ENCODE measurements at places on chromosomes 7 and 10.
A peak's percentile ranks its signal among the peaks of the same experiment; 100 is the strongest.

DNA sequence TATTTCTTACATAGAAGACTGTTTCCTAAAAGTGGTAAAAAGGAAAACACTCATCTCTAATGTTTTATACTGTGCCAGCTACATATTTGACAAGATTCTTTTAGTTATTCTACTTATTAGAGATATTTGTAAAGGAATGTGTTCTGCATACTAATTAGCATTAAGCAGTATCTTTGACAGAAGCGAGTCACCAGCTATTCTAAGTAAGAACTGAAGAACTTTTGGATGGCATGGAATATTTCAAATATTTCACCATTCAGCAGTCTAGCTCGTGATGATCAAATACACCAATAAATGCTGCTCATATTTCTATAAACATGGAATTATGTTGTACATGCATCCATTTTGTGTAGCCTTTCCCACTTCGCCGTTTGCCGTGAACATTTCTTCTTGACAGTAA is 241.6 kb upstream of the TCF7L2 start:
- DNase-seq, result no peak

GRCh38 chr10:130352291-130352645 is 216.1 kb downstream of the GLRX3 start:
- no peak for DNase-seq

- peak; percentile 32 for DNase-seq
These were observed 54.3 kb downstream of the INSYN2A start for GRCh38 chr10:127142136-127142535.

DNA sequence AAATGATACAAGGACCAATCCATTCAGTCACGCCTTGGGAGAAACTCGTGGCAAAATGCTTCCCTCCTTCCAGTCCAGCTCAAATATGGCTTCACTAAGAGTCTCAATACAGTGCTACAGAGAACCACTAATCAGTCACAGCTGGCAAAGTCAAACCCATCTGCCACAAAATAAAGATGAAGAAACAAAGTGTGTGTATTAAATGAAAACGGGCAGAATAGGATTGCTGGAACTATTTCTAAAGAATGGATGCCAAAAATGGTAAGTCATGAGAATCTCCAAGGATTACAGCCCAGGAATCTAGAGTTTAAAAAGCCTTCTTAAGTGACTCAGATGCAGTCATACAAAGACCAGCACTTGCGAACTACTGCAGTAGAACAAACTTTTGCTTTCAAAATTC is 61.9 kb downstream of the CACUL1 start:
- no peak for DNase-seq

- no peak for DNase-seq
These were observed 143.7 kb downstream of the DNAJB6 start for GRCh38 chr7:157480371-157481050.

DNA sequence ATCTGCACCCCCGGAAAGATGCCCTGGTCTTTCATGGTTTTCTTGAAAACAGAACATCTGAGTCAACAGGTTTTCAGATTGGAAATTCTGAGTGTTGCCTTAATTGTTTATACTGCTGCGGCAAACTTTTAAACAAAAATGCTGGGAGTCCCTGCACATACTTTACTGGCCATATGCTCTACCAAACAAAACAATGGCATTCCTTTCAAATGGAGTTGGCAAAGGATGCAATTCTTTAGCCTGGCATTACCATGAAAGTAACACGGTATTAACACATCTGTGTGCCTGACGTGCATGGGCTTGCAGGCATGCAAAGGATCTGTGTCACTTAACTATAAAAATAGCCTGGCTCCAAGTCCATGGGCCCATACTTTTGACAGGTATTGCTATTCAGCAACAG is 4.2 kb downstream of the INHBA start:
- DNase-seq, result no peak

GRCh38 chr10:34845070-34845469 is 30.0 kb upstream of the PARD3 start:
- no peak for DNase-seq

- no peak for DNase-seq
These were observed 365 bp downstream of the YME1L1 start for GRCh38 chr10:27153845-27154193.

- no peak for DNase-seq
These were observed 16.0 kb upstream of the GALNTL5 start for GRCh38 chr7:151940048-151940811.

GRCh38 chr10:129601737-129602136 is 134.7 kb downstream of the MGMT start:
- no peak for DNase-seq

DNA sequence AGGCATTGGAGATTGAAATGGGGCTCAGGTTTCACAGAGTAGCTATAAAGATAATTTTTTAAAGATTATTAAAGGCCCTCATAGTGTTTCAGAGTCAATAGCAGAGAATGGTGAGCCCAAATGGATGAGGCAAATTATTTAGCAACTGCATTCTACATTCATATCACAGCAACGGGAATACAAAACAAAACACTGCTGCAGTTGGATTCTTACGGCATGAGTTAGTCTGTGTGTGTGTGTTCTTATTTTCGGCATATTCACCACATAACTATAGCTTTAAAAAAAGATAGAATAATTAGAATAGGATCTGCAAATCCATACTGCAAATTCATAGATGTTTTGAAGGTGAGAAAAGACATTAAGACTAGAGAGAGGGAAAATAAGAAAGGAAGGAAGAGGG is 66.0 kb downstream of the SUGCT start:
- DNase-seq, result no peak

DNA sequence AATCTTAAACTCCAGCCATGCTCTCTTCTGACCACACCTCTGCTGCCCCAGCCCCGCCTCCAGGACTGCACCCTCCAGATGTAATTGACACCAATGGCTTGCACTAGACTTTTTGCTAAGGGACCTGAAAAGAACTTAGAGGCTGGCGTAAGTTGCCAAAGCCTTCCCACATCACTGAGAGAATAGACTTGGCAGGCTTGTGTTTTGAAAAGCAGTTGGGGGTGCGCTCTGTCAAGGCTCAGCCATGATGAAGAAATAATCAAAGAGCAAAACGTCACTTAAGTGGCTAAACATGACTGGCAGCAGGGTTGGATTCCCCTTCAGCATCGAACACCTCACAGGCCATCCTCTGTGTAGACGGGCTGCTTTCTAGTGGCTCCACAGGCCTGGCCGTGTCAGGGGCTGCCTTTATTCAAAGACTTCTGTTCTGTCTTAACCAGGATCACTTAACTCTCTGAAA is 195.2 kb upstream of the C7orf33 start:
- no peak for DNase-seq

- DNase-seq, result no peak
These were observed 189.8 kb upstream of the IMMP2L start for GRCh38 chr7:111752022-111752582.

DNA sequence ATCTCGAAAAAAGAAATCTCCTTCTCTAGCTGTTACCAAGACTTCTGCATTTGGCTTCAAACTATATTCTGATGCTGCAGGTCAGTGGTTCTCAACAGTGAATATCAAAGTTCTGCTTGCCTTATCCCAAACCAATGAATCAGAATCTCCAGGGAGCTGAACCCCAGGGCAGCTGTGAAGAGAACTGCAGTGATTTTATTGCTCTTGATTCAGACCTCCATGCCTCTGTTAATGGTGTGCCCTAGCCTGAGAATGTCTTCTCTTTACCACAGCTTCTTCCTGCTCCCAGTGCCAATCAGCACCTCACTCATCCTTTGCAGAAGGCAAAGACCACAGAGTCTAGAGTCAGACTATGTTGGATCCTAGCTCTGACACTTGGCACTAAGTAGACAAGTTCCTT is 46.2 kb upstream of the MRLN start:
- DNase-seq, result no peak

- peak; percentile 88 for DNase-seq
These were observed 50.8 kb downstream of the ZRANB1 start for GRCh38 chr10:124992462-124993344.

- no peak for DNase-seq
These were observed 2.1 kb upstream of the C10orf71 start for GRCh38 chr10:49296836-49297235.

DNA sequence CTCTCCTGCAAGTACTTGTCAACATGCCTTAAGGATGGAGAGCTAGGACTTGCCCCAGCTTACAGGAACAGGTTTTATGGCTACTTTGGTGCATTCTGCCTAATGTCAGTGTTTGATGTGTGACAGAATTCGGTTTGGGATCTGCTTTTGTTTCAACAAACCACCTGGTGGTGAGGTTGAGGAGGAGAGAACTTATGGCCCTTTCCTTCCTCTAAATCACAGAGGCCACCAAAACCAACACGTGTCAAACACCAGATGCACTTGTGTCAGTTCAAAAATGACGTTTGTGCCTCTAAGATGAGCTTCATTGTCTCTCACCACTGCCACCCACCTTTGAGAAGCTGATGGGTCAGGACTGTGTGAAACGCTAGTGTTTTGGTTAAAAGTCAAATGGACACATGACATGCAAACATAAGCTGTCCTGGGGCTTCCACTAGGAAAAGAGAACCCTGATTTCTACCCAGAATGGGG is 83.9 kb downstream of the OSBPL3 start:
- DNase-seq, result no peak

- DNase-seq, result no peak
These were observed 12.1 kb downstream of the KBTBD2 start for GRCh38 chr7:32879460-32879859.

GRCh38 chr7:151900986-151901621 is 24.2 kb upstream of the PRKAG2 start:
- no peak for DNase-seq

GRCh38 chr10:28276384-28276783 is 26.5 kb downstream of the MPP7 start:
- DNase-seq, result no peak

DNA sequence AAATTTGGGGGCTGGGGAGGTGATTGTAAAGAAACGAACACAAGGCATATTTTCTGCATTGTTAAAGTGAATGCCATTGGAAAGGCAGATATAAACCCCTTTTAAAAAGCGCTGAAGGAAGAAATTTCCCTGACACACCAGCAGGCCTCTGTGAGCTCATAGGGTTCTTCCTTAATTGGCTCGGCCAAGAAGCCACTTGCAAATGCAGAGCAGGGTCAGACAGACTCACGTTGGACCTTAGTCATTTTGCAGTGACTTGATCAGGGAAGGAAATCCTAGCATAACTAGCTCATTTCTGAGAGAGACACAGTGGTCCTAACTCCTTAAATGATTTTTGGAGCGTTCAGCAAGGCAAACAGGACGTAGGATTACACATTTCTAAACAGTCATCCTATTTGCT is 1461.4 kb downstream of the GATA3 start:
- DNase-seq, result no peak

- DNase-seq, result no peak
These were observed 140.7 kb downstream of the SND1 start for GRCh38 chr7:127792528-127793342.

DNA sequence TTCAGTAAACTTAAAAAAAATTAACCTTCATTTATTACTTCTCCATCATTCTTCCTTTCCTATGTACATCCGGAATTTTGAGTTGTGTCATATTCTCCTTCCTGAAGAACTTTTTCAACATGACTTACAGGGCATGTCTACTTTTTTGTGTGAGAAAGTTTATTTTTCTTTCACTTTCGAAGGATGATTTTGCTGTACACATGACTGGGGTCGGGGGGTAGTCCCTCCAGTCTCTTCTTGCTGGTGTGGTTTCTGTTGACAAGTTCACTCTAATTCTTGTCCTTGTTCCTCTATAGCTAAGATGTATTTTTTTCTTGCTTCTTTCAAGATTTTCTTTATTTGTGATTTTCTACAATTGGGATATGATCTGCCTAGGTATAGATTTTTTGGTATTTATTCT is 55.8 kb downstream of the INPP5A start:
- DNase-seq, result no peak

DNA sequence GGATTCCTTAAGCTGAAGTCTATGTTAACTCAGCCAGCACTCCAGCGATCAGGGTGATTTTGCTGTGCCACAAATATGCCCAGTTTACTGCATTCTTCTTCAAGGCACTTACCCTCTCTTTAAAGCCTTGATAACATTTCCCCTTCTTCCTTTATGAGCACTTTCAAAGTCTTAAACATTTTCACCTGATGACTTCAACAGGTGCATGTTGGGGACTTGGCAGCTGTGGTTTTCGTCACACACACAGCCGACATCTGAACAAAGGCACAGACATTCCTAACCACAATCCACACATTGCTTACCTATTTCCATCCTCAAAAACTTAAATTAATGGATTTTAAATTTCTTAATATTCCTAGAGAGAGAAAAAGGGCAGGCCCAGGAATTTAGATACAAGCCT is 331.5 kb downstream of the CRPPA start:
- no peak for DNase-seq

DNA sequence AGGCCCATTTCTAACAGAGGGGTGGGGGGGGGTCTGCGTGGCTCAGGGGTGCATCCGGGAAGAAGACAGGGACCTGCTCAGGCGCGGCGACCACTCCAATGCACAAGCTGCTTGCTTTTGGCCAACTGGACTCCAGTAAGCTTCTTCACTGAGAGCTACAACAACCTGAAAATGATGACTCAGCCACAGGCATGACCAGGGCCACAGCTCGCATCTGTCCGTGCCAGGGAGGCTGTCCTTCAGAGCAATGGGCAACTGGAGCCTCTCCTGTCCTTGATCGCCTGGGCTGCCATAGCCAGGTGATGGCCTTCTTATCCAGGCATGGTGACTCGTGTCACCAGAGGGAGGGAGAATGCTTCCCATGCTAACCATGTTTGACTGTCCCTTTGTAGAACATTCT is 81.6 kb upstream of the RNF32 start:
- DNase-seq, result no peak

DNA sequence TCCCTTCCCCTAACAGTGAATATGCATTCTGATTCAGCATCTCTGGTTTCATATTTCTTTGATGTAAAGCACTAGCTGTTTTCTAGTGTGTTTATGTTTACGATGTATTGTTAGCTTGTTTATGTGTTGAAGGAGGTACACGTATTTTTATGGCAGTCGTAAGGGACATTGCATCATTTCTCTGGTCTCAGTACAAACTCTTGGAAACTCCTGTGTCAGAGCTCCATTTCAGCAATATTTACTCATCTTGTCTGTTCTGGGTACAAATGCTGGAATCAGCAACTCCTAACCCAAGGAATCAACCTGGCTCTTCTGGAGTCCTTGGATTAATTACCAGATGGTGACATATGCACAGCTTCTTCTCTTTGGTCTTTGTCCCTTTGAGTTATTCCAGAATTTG is 270.0 kb upstream of the PLXDC2 start:
- no peak for DNase-seq

DNA sequence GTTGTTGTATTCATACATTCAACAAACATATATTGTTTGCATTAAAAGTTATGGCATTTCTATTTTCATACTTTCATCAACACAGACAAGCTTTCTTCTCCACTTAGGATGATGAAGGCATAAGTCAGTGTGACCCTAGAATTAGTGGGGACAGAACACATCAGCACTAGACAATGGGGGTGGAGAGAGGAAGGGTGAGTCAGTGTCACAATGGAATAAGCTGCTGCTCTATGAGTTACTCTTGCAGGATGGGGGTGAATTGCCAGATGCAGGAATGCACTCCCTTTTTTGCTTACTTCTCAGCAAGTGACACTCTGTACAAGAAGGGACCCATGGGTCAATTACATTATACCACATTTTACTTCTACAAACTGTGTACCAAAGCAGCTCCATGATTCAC is 74.0 kb downstream of the DGKI start:
- no peak for DNase-seq

GRCh38 chr7:87105401-87105800 is 45.9 kb upstream of the ELAPOR2 start:
- no peak for DNase-seq
